A375 (cell line): ENCODE measurements at places on chromosomes 12 and 14. TPM values are rescaled to one million over a fixed set of nuclear protein-coding genes. Genes with fewer than 3 reads are reported as not detected.

MAP1LC3B2 gene
- total RNA-seq = 0.26 TPM in 1 of 2 replicates, not detected in the other

TAS2R8 gene
- total RNA-seq = not detected in 2 replicates

RTN1 gene
- 0.32 and 0.34 TPM in 2 replicates for total RNA-seq

KCNJ8 gene
- total RNA-seq = 0.27 and 0.30 TPM in 2 replicates

VASH1 gene
- total RNA-seq = 4.7 and 5.5 TPM in 2 replicates
